Foreskin keratinocyte (primary cell): ENCODE measurements at places on chromosomes 1 and 21. TPM values are rescaled to one million over a fixed set of nuclear protein-coding genes. Genes with fewer than 3 reads are reported as not detected.

Gene RAD54L
- 17.0 and 20.6 TPM in 2 replicates for polyA plus RNA-seq

Gene KLHDC9
- 1.7 and 1.8 TPM in 2 replicates for polyA plus RNA-seq

Gene EIF3I
- 343 and 351 TPM in 2 replicates for polyA plus RNA-seq

Gene C1orf52
- polyA plus RNA-seq: 18.7 and 21.8 TPM in 2 replicates

Gene DMBX1
- polyA plus RNA-seq: not detected in 2 replicates

Gene NR1I3
- 0.07 TPM in 1 of 2 replicates, not detected in the other for polyA plus RNA-seq

Gene ARV1
- polyA plus RNA-seq: 18.9 and 21.2 TPM in 2 replicates

Gene C8B
- not detected in 2 replicates for polyA plus RNA-seq
